Activated T-cell treated with anti-CD3 and anti-CD28 coated beads, Interleukin-2, amount 50 U/mL, for 1 hour (primary cell): ENCODE measurements at places on chromosomes 13 and 19.

DNA sequence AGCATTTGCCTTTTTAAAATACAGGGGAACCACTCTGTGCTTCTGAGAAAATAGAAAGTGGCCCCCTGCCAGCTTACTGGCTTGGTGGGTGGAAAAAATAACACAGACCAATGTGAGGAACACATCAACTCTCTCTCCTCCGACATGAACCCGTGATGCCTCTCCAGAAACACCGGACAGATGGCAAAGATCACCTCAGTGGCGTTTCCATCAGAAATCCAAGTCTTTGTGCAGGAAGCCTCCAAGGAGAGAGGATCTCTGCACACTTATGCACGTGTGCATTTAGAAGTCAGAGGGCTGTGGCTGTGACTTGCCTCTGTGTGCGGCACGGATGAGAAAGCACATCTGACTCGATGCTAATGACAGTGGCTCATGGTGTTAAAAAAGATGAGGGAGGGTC, 112.3 kb upstream of the KLF12 start:
- peak; percentile 36 for DNase-seq

- peak; percentile 27 for DNase-seq
These were observed 848 bp upstream of the CEBPA start for GRCh38 chr19:33302974-33303790.

DNA sequence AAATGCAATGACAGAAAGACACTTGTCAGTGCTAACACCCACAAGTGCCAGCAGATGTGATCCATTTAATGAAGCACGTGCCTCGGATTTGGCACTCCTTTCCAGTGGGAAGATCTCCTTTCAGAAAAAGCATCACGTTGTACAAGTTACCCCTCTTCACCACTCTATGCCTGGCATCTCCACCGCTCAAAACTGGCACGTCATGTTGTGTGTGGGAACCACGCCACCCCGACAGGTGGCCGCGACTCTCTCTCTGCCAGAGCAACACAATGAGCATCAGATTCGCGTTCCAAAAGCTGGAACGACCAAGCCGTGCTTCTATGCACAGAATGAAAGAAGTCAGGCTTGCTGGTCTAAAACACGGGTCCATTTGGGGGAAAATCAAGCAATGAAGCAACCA, 24.3 kb downstream of the TMTC4 start:
- DNase-seq: no peak

DNA sequence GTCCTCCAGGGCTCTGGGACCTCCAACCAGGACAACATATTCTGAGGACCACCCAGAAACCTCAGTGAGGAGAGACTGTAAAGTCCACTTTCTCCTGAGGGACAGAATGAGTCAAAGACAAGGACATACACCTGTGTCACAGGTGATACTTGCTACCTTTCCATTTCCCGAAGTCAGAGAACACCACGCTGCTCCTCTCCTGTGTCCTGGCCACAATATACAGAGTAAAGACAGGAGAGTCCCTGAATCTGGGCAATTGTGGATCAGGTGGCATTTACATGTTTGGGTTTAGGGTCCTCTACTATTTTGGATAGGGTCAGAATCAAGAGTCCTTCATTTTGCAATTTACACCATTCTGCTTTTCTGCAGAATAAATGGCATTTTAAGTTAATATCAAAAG, 4.9 kb downstream of the MED26 start:
- DNase-seq: no peak

DNA sequence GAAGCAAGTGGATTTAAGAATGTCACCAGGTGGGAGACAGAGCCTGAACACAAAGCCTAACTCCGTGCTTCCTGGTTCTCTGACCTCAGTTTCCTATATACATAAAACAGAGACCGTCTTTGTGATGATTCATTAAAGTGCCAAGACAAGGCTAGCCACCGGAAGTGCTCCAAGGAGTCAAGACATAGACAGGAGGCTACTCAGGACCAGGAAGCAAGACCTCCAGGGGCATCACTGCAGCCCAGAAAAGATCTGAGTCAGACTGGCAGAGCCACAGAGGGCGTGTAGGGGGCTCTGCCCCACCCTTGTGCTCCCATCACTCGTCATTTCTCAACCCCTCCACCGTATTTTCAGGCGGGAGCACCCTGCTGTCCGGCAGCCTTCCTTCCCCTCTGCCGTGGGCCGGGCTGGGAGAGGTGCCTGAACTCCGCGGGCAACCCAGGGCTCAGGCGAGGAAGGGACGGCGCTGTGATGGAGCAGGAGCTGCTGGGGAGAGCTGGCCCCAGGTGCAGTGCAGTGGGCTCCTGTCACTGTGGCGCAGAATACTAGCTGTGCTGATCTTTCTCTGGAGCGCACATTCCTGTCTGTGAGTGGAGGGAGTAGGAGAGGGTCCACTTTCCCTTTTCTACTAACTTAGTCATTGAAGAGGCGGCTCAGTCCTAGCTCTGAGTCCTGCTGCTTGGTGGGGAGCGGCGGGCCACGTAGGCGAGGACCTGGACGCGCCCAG, 134.7 kb upstream of the GPR12 start:
- DNase-seq: no peak

DNA sequence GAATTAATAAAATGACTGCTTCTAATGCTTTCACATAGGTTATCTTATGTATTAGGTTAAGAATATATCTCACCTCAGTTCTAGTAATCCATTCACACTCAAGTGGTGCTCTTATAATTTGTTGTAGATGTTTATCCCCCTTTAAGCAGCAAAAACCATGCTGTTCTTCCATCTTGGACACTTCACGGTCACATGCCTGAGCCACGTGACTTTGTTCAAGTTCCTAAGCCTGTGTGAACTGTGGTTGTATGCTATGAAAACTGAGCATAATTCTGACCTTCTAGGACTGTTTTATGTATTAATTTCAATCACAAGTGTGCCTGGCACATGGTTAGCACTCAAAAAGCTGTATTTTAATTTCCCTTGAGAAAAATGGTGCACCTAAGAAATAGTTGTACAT, 41.2 kb upstream of the STARD13 start:
- DNase-seq: no peak

GRCh38 chr13:65642301-65642700, 1587.8 kb downstream of the PCDH9 start:
- no peak for DNase-seq

- no peak for DNase-seq
These were observed 407.8 kb downstream of the COG6 start for GRCh38 chr13:40063278-40063698.

DNA sequence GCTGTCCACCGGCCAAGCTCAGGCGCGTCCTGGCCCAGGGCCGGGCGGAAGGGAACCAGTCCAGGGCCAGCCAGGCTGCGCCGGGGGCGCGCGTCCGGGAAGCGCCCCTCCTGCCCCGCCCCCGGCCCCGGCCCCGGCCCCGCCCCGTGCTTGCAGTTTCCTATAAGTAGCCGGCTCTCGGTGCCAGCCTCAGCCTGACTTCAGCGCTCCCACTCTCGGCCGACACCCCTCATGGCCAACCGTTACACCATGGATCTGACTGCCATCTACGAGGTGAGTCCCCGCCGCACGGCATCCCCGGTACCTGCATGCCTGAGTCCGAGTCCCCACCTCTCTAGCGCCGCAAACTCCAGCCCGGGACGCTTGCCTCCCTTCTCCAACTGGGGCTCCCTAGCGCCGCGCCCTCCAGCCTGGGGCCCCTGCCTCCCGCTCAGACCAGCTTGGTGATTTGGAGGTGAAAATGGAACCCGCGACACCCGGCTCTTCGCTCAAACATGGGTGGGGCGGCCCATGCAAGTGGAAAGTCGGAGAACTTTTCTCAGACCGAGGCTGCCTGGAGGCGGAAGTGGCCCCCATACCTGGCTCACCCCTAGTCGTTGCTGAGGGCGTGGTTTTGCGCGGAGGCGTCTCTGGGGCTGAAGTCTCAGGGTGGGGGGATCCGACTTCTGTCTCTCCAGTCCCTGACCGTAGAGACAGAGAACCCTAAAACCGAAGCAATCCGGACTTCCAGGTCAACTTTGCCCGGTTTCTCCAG, at the start of gene ZFP36:
Gene ZFP36 (plus strand): TSS at position 192 of the 754 bp plus-strand sequence. CDS start 58 bp downstream, at position 250.
- DNase-seq: peak; percentile 92

GRCh38 chr19:53389978-53390377, 5.0 kb upstream of the ZNF765 start:
- DNase-seq: no peak

- no peak for DNase-seq
These were observed 1544.6 kb downstream of the OLFM4 start for GRCh38 chr13:54573186-54573585.

DNA sequence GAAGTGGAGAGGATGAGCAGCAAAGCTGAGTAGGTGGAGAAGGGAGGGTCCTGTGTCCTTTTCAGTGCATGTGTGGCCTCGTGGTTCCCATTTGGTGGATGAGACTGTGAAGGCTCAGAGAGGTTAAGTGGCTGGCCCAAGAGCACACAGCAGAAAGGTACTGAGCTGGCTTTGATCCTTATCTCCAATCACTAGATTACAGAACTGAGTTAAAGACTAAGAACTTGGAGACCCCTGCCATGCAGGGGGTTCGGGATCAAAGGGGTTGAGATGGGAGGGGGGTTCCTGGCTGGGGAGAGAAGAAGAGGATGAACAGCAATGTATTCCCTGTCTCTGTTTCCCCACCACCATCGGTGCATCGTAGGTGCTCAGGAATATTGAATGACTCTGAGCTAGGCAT, 11.8 kb downstream of the CELF5 start:
- no peak for DNase-seq

DNA sequence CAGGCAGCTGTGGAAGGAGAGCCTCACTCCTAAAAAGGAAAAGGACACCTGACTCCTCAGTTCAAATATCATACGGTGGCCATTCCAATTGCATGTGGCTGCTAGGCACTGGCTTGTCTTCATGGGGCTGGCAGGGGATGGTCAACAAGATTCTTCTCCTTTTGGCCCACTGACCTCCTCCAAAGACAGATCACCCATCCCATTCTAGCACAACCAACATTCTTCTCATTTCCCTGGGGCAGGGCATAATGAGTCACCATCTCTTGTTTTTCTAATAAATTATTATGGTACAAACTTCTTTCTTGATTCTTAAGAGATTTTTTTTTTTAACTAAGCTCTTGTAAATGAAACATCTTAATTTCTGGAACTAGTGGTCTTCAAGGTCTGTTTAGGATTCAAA, 136.7 kb upstream of the NBEA start:
- DNase-seq: no peak

- no peak for DNase-seq
These were observed 7.4 kb upstream of the CEBPG start for GRCh38 chr19:33366127-33366526.

- no peak for DNase-seq
These were observed 463.3 kb downstream of the ITGBL1 start for GRCh38 chr13:101915755-101916107.

- DNase-seq: no peak
These were observed 23.5 kb downstream of the ZNF180 start for GRCh38 chr19:44476559-44477408.

- no peak for DNase-seq
These were observed 191.8 kb upstream of the NBEA start for GRCh38 chr13:34750078-34750931.

GRCh38 chr19:16233836-16234551, 36.3 kb downstream of the AP1M1 start:
- DNase-seq: no peak

DNA sequence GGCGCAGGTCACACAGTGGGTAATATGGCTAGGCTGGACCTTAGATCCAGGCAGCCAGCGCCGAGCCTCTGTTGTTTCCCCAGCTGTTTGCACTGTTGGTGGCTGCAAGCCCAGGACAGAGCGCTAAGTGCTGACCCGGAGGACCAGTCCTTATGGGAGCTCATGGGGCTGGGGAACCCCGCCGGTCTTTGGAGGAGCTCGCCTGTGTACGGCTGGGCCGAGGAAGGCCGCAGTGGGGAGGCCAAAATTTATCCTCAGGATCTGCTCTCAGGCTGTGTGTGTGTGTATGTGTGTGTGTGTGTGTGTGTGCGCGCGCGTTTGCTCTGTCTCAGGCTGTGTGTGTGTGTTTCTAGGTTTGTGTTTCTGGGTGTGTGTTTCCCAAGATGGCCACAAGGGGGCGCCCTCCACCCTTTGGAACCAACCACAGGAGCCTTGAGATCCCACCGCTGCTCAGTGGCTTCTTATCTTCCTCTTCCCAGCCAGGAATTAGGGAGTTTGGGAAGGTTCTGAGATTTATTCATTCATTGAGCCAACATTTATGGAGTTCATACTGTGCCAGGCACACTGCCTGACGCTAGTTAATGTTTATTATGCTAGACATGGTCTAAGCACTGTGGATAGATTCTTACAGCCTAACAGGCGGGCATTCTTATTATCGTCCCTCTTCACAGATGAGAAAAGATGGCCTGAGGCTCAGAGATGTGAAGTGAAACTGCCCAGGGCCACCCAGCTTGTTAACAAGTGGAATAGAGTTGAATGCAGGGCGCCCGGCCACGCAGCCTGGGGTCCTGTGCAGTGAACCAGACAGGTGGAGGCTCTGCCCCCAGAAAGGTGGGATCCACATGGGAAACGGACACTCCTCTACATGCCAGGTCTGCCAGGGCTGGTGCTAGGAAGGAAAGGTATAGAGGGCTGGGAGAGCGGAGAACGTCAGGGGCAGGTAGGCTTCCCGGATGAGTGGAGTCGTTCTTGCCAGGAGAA, 13.0 kb downstream of the PGLYRP1 start:
- peak; percentile 72 for DNase-seq

- DNase-seq: peak; percentile 51
These were observed 128.4 kb downstream of the DPF1 start for GRCh38 chr19:38095411-38096308.

GRCh38 chr13:43071824-43072223, 48.4 kb downstream of the DNAJC15 start:
- DNase-seq: no peak

- no peak for DNase-seq
These were observed 84.1 kb upstream of the FNDC3A start for GRCh38 chr13:48891586-48891985.

GRCh38 chr19:18493440-18494266, 28.2 kb downstream of the ELL start:
- DNase-seq: no peak

DNA sequence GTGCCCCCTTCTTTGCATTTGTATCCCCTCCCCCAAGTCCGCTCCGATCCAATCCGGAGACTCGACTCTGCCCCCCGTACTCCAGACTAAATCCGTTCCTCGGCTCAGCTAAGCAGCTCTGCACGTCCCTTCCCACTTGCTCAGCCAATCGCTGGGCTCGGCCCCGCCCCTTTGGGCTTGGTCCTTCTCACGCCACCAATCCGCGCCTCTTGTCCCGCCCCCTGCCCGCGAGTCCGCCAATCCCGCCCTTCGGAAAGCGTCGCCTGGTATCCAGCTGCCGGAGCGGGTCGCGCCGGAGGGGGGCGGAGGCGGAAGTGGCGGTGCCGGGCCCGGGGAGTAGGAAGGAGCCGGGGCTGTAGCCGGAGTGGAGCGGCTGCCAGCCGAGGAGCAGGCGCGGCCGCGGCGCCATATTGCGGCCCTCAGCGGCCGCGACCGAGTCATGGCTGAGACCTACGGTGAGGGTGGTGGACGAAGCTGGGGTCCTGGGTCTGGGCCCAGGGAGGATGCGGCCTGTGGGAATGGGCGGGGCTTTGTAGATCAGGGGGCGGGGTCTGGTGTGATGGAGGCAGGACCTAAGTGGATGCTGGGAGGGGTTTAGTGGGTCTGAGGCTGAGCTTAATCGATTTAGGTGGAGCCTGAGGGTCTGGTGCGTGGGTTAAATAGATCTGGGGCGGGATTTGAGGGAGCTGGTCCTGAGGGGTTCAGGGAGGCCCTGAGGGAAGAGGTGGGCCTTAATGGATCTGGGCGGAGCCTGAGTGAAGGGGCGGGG, at the start of gene RAB4B:
Gene RAB4B (plus strand): TSS at position 311 of the 769 bp plus-strand sequence. CDS start 129 bp downstream, at position 440.
- DNase-seq: peak; percentile 99
